Esophagus squamous epithelium (tissue), 5 donors: ENCODE measurements at places on chromosomes 6 and 20.

DNA sequence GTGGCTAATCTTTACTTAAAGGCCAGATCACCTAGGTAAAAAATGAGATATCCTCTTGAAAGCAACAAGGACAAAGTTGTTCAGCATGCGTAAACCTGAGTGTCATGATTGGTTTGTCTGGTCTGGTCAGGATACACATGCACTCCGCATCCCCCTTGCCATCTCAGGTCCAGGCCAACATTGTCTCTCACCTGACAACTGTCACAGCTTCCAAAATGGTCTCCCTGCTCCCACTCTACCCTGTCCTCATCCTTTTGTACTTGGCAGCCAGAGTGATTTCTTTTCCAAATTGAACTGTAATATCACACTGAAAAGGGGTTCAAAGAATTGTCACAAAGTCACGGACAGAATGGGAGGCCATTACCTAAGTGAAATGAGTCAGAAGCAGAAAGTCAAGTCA, 21.1 kb upstream of the APCDD1L start:
- no peak for DNase-seq

- no peak for DNase-seq
Measured at GRCh38 chr6:133809406-133809805, 79.5 kb upstream of the TCF21 start.

DNA sequence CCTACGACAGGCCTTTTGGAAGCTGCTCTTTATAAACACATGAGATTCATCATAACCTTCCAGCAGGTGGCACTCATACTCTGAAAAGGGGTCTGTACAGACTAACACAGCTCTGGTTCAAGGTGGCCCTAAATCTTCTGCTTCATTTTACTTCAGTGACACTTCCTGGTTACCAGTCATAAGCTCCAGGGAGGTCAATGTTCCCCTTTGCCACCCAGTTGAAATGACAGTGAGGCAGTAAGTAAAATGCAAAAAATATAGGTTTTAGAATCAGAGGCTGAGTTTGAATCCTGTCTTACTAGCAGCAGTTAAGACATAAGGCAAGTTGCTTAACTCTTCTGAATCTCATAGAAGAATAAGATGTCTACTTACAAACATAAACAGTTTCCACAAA, 132.8 kb downstream of the CDK19 start:
- no peak for DNase-seq

DNA sequence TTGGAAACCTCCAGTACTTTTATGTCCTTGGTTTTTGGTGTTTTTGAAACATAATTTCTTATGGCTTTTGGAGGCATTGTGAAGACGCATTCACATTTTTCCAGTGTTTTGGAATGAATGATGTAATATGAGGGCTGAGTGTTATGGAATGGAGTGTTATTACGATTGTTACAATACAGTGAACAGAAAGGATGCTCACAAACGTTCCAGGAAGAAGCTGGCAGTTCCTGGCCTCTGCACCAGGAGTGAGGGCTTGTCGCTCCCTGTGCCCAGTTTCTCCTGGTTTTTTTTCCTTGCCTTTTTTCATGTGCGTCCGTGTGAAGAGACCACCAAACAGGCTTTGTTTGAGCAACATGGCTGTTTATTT, 20.3 kb downstream of the GMPR start:
- no peak for DNase-seq

GRCh38 chr20:60242836-60243505, 284.7 kb downstream of the CDH26 start:
- no peak for DNase-seq

DNA sequence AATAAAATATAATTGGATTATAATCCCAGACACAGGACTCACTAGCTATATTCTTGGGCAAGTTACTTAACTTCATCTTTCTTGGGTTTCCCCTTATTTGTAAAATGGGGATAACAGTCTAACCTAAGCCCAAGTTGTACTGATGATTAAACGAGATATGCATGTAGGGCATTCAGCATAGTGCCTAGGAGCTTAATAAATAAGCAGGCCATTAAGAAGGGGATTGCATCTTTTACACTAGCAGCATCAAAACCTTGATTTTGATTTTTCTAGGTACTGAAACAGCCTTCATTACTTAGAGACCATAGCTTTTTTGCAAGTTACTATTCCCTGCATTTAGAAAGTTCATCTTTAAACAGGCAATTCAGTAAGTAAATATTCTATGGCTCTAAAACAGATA, 2.2 kb upstream of the QKI start:
- no peak for DNase-seq

- DNase-seq, result no peak
Measured at GRCh38 chr6:106324726-106325335, 729 bp downstream of the ATG5 start.

DNA sequence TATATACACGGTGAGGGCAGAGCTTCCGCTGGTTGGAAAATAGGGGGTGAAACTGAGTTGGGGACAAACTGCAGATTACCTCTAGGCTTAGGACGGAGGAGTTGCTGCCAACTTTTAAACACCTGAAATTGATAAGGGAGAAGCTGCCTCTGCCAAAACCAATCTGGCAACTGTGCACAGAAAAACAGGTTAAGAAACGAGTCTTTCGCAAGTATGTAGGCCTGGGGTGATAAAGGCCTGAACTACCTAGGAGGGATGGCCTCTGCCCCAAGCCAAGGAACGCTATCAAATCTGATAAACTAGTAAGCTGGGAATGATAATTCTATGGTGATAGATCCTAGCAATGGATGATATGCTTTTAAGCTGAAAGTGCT, 149.9 kb upstream of the QKI start:
- no peak for DNase-seq

DNA sequence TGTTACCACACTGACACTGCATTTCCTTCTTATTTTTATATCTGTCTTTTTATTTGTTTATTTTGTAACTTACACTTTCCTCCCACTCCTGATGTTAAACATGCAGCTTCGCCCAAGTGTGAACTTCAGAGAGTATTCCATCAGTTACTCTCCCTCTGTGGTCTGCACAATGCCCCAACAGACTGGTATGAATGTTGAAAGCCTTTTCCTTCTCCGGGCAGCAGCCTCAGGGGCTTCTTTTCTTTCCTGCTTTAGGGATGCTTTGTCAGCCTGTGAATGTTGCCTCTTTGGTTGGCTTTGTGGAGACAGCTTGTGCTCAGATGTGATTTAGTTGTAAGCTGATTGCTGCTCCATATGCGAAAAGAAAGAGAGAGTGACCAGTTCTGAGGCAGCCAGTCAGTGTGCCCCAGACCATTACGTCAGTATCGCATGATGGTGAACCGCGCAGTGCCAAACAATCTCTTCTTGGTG, 44.0 kb downstream of the SMPDL3A start:
- DNase-seq, result no peak

DNA sequence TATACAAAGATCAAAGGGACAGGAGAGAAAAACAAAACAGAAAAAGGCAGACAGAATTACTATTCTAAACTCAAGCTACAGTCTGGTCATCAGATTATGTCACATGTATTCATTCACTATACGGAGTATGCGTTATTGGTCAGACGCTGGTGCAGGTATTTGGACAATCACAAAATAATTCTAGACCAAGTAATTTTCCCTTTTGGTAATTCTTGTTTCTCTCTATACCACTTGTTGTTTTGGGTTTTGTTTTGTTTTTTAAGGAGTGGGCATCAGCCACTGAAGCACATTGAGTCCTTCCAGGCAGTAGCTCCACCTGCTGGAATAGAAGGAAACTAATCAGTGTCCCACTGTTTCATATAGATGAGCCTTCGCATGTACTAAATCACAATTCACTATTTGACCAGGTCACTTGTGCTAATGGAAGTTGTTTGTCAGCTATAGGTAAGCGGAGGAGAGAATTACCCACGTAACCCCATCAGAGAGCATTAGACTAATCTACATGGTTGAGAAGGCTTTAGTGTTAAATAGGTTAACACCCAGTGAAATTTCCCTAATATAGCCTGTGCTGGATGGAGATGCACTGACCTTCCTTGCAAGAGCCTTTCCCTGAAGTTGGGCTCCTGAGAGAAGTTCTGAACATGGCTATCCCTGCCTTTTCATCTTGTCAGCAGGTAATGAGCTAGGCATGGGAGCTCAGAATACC, 77.9 kb downstream of the TNFAIP3 start:
- no peak for DNase-seq

- no peak for DNase-seq
Measured at GRCh38 chr6:142367501-142368018, 65.8 kb downstream of the ADGRG6 start.

DNA sequence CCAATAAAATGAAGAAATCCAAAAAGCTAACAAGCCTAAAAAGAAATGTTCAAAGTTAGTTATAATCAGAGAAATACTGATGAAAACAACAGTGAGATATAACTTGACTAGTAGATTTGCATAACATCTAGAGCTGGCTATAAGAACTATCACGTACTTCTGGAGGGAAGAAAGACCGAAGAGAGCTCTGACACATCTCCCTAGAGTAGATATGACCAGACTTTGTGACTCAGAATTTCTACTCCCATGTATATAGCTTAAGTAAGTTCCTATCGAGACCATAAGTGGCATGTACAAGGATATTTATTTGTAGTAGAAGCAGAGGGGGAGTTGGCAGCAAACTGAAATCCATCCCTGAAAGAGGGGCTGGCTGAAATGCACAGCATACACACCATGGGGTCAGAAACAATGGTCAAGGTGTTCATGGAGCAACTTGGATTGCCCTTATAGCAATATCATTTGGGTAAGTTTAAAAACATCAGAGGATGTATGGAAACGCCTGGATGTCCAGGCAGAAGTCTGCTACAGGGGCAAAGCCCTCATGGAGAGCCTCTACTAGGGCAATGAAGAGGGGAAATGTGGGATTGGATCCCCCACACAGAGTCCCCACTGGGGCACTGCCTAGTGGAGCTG, 25.6 kb upstream of the IL17A start:
- DNase-seq, result no peak

- no peak for DNase-seq
Measured at GRCh38 chr6:40323881-40324634, 263.1 kb downstream of the LRFN2 start.

GRCh38 chr6:43714311-43715055, 26.9 kb upstream of the MRPS18A start:
- no peak for DNase-seq

GRCh38 chr20:8909596-8909995, 159.3 kb upstream of the PLCB4 start:
- no peak for DNase-seq

DNA sequence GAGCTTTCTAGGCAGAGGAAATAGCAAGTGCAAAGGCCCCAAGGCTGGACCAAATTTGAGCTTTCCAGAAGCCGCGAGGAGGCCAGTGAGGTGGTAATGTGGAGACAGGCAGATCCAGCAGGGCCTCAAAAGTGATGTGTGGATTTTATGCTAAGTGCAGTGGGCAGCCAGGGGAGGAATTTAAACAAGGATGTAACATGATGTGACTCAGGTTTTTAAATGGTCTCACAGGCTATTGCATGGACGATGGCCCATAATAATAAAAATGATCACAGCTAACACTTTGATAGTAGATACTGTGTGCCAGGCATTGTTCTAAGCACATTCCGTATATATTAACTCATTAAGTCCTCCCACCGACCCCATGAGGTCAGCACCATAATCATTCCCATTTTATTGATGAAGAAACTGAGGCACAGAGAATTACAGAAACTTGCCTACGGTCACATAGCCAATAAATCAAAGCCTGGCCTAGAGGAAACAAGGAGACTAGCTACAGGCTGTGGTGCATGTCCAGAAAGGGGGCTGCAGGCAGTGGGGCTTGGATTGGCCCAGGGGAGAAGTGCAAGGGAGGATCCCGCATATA, 18.0 kb upstream of the PREX1 start:
- no peak for DNase-seq

DNA sequence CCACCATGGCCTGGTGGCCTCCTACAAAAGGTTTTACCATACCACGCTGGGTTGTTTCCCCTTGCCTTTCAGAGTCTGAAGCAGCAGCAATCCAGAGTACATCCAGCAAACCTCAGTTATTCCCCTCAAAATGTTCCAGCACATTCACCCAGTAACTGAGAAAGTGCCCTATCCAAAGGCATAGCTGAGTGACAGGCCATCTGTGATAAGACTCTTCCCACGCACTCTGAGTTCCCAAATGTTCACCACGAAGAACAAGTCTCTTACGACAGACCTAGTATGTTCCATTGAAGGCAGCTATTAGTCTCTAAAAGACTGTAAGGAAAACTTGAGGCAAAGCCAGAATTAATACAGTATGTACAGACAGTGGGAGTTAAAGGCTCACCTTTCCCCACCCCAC, 31.6 kb upstream of the C20orf144 start:
- no peak for DNase-seq

DNA sequence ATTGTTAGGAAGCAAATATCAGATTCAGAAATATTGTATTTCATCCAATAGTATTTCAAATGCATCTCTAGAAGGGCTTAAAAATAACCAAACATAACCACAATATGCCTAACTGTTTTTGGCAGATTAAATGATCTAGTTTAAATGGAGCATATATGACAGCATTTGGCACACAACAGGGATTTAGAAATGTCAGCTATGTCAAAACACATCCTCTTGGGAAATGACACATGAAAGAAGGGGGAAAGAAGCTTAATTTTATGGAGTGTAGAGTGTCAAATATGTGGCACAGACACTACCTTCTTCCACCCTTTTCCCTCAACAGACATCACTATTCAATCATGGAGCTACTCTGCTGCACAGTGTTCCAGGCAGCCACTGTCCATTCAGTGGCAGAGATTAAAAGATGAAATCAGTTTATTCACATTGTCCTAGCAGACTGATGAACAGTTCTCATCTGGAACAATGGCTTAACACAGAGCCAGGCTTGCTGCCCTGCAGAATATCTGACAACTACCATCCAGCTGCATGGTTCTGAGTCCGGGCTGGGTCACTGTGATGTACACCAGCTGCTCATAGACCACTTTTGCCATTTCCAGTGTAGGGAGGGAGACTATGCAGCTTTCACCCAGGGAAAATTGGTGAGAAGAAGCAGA, 349.8 kb downstream of the DHX35 start:
- DNase-seq, result no peak

GRCh38 chr6:118580585-118581419, 32.7 kb downstream of the PLN start:
- no peak for DNase-seq

GRCh38 chr6:136435101-136435500, 115.1 kb downstream of the MAP7 start:
- no peak for DNase-seq

DNA sequence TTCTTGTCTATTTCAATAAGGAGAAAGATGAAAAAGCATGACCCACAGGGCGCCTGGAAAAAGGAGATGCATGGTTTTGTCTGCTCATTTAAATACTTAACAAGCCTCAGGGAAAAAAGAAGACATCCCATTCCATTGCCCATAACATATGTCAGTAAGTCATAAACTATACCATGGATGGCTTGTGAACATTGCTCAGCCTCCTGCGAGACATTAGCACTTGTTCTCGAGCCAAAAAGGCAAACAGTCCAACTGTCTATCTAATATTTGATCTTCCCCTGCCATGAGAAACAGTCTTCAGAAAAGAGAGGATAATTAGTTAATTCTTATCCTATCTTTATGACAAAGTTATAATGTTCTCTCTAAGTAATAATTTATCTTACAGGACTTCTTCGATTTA, 527.4 kb downstream of the HACE1 start:
- no peak for DNase-seq

GRCh38 chr20:6269168-6269873, 146.5 kb upstream of the FERMT1 start:
- no peak for DNase-seq
